ENCODE measurements at places on chromosomes 1 and 21.

DNA sequence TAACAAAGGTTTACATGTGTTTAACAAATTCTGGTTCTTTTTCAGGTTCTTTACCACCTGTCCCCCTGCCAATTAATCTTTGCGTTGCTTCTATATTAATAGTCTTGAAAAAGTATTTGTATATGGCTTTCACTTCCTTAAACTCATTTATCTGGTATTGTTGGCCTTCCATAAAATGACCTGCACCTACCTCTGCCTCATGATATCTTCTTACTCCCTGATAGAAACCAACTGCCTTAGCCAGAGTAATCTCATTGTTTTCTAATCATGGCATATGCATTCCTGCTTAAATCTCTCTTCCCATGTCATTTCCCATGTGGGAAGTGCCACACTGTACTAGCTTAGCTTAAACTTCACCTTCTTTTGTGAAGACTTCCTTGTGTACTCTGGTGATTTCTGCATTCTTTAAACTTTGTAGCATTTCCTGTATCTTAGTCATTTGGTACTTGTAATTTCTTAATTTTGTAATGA, 8.7 kb downstream of the SMG7 start:
- DNase-seq, result no peak

DNA sequence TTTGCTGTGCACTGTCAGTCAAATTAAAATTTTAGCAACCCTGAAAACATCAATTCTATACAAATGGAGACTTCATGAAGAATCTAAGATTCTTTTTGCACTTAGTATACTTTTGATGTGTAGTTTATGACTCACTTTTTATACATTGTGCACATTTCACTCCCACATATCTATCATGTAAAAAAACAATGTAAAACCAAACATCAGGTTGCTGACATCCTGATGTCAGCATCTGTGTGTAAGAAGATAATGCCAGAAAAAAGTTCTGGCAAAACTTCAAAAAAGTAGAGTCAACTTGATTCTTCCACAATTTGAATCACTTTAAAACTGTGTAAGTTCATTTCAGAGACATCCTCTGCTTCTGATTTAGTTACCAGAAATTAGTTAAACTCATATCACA, 115.7 kb downstream of the CENPF start:
- DNase-seq, result no peak

DNA sequence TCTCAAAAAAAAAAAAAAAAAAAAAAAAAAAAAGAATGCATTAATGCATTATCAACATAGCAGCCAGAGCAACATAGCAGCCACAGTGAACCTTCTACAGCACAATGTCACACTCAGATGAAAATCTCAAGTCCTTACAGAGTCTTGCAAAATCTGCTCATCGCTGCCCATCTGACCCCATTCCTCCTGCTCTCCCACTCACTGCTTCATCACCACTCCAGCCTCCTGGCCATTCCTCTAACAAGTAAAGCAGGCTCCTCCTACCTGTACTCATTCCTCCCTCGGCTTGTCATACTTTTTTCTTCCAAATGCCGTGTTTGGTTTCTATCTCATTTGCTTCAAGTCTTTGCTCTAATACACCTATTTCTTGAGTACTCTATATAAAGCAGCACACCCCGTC, 29.5 kb downstream of the BRINP2 start:
- DNase-seq, result no peak

- DNase-seq, result no peak
Observed at GRCh38 chr1:4079815-4080214, 179.7 kb upstream of the C1orf174 start.

DNA sequence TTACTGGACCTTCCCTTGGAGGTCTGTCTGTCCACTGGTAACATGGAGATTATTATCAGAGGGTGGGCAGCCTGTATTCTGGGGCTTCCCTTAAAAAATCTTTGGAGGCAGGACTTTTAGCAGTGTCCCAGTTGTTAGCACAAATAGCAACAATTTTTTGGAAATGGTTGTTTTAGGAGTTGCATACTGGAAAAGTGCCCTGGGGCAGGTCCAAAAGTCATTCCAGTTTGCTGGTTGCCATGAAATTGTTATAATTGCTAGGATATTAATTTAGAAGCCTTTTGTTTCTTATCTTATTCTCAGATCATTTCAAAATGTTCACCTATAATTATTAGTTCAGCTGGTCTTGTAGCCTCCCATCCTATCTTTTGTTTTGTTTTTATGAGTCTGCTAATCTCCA, 71.0 kb downstream of the PTGS2 start:
- DNase-seq, result no peak

DNA sequence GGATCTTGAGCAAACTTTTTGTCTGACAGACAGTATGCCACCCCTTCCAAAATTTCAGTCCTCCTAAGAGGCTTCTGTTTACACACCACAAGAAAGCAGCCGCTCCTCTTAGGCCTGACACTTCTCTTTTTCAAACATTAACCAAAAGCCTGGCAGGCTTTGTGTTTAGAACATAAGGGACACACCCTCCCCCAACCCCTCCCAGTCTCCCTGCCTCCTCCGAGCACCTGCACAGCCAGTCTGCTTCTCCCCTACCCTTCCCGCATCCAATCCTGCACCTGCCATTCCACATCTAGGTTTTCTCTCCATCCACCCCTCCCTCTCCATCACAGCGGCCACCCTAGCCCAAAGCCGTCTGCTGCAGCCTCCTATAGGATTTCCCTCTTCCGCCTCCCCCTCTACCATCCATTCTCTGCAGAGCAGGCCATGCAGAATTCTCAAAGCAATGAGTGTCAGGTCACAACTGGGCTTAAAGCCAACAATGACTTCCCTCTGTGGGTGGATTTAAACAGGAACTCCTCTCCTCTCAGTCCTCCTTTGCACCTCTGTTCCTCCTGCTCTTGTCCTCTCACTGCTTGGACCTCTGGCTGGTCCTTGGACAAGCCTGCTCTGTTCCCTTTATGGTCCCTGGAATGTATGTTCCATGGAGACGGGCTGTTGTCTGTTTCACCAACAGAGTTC, 478.2 kb downstream of the NPHP4 start:
- no peak for DNase-seq

Data from Caki2 (cell line).